Lung microvascular endothelial cell (primary cell): ENCODE measurements at places on chromosomes 6 and 20.

- DNase-seq, result peak; percentile 58
Measured at GRCh38 chr6:2110504-2110903, 134.9 kb downstream of the GMDS start.

- DNase-seq, result peak; percentile 67
Measured at GRCh38 chr20:46132705-46133120, 14.6 kb downstream of the CD40 start.

DNA sequence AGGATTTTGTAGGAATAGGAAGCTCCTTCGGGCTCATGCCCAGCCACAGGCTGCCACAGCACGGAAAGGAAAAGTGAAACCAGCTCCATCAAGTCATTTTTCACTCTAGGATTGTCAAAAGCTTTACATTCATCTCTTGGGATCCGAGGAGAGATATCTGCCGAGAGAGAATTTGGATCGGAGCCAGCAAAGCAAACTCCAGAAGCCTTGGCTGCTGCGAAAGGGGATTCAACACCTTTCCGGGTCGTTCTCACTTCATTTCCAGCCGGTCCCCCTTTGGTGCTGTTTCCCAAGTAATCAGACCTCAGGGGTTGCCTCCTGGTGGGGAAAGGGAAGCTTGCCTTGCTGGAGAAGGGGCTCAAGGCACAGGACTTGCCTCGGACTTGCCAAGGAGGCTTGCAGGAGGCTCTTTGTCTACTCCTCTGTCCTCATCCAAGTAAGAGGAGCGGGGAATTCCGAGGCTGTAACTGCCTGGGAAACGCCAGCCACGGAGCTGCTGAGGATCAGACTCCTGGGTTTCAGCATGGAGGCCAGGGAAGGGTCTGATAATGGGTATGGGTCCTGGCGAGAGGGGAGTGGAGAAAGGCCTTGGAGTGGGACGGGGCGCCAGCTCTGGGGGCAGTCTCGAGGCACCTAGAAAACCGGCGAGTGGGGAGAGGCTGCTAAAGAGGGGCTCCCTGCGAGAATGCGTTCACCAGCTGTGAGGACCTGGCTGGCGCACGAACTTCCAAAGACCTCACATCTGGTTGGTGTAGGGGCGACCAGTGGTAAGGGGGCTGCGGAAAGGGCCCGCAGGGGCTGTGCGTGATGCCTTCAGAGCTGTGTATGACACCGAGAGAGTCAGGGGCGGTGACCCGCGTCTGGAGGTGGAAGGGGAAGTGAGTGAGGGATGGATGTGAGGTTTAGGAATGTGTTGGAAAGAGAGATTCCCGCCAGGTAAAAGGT lies 702 bp downstream of the ETV7 start:
- DNase-seq, result peak; percentile 74

GRCh38 chr6:137261361-137261760 lies 42.2 kb upstream of the IFNGR1 start:
- DNase-seq, result peak; percentile 66

DNA sequence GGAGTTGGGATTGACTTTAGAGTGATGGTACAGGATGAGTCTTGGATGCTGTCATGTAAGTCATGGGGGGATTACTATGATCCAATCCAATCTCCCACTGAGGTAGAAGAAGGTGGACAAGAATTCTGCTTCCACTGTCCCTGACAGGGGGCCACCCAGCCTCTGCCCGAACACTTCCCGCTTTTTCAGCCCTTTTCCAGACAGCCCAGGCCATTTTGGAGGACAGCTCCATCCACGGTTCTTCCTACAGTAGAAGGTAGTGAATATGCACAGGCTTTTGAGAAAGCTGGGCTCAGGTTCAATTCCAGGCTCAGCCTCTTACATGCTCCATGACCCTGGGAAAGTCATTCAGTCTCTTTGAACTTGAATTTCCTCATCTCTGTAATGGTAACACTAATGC lies 31.0 kb downstream of the TRERF1 start:
- DNase-seq, result no peak

GRCh38 chr6:14211562-14211942 lies 94.0 kb downstream of the CD83 start:
- DNase-seq, result peak; percentile 31

DNA sequence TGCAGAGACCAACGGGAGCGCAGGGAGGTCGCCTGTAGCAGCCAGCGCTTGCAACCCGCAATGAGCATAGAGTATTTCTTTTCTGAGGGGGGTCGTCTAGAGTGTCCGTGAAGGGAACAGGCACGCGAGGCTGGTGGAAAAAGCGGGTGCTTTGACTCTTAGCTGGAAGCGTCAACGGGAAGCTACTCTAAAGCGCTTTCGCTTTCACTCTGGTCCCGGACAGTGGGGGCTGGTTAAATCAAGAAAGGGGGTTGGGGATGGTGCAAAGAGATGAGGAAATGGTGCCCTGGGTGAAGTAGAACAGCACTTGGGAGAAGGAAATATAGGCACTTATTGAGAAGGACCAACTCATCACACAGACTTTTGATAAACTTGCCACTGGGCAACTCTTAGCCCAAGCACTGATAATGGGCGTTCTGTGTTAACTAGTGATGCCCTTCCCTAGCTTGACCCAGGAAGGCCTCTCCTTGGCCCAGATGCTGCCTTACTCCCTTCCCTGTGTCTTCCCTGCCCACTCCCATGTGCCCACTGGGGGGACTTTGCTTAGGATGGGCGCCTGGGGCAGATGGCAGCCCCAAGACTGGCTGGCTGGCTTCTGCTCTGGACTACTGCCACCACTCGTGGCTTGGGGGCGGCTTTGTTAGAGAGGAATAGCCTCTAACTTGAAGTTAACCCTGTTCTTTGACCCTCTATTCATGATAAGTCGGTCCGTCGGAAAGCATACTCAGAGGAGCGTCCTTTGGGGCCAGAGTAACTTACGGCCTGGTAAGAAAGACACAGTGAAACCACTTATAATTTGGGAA lies 585 bp downstream of the PSMB9 start:
- peak; percentile 76 for DNase-seq

GRCh38 chr6:155448668-155449449 lies 6.8 kb downstream of the NOX3 start:
- DNase-seq, result no peak

GRCh38 chr6:170345662-170346061 lies 39.1 kb downstream of the FAM120B start:
- DNase-seq, result peak; percentile 72

GRCh38 chr6:79353226-79353625 lies 118.7 kb upstream of the HMGN3 start:
- no peak for DNase-seq

DNA sequence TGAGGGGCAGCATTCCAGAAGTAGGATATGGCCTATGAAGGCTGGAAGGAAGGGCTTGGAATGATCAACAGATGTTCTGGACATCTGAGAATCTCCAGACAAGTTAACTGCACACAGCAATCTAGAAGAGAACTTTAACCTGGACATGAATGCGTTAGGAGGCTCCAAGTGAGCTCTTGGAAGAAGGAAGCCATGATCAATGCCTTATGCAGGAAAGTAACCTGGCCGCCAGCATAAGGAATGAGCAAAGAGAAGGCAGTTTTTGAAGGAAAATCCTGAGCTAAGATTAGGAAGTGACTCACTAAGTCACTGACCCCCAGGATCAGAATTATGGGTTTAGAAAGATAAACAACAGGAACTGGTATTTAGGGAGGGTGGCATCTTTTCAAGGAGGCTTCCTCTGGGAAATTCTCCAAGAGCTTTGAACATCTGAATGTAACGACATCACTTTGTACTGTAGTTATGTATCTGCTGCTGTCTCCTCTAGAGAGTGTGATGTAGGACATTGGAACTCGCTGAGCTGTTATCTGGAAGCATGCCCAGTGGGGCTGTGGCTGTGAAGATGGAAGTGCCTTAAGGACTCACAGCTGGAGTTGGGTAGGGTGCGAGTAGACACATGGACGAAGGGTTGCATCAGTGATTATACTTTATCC lies 236.8 kb downstream of the PACRG start:
- DNase-seq, result no peak

DNA sequence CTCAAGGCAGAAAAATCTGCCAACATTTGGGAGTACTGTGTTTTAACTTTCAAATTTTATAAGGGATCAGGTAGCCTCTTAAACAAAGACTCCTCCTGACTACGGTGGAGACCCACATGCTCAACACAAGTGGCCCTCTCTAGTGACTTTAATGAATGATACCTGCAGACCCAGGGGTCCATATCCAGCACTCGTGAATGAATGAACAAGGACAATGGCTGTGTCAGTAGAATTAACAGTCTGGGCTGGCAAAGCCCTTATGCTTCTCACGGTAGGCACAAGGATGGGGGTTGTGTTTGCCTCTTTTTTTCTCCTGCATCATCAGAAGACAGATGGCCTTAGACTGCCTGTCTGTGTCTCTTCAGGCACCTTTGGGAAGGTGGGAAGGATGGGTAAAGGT lies 112.6 kb upstream of the TRAF3IP2 start:
- DNase-seq, result no peak

- DNase-seq, result no peak
Measured at GRCh38 chr20:521860-522259, 21.7 kb downstream of the CSNK2A1 start.

GRCh38 chr20:38152175-38152620 lies 12.9 kb downstream of the TGM2 start:
- peak; percentile 97 for DNase-seq

DNA sequence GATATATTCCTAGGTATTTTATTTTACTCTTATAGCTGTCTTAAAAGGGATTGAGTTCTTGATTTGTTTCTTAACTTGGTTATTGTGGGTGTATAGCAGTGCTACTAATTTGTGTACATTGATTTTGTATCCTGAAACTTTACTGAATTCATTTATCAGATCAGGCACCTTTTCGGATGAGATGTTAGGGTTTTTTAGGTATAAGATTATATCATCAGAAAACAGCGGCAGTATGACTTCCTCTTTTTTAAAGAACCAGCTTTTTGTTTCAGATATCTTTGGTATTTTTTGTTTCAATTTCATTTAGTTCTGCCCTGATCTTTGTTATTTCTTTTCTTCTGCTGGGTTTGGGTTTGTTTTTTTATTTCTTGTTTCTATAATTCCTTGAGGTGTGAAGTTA lies 382.4 kb upstream of the ADGRB3 start:
- DNase-seq, result no peak

DNA sequence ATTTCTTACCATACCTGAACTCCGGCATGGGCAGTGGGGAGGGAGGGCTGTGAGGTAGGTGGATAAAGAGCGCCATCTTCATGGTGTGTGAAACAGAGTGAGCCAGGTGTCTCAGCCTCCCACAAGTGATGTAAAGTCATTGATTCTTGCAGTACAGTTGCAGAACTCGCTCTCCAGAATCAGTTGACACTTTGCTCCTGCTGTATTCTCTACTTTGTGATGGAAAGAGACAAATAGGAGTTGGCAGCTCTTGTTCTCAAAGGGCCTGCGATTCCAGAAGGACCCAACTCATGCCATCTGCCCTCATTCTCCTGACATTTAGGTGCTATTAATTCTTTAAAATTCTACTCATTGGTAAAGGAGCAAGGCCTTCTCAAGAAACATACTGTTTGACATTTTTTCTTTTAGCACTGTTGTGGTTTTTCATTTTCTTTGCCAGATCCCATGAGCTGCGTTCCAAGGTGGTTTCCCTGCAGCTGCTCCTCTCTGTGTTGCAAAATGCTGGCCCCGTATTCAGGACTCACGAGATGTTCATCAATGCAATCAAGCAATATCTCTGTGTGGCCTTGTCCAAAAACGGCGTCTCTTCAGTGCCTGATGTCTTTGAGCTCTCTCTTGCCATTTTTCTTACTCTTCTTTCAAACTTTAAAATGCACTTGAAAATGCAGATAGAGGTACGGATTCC lies 49.3 kb downstream of the ARFGEF2 start:
- no peak for DNase-seq

GRCh38 chr6:33416386-33417127 lies 1.4 kb downstream of the CUTA start:
- DNase-seq, result no peak

- DNase-seq, result no peak
Measured at GRCh38 chr20:50153153-50153499, 397 bp downstream of the PEDS1 start.

DNA sequence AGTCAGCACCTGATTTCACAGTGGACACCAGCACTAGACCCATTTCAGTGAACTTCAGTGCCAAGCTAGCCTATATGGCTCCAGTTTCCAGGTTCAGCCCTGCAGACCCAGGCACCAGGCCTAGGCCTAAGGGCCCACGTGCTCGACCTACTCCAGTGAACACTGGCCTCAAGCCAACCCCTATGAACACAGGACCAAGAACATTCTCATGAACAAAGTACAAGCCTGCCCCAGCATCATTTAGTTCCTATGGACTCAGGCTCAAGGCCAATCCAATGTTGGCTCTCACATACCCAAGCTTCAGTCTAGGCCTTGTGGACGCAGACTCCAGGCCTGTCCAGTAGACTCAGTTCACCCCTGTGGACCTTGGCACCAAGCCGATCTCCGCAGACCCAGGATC lies 385.5 kb downstream of the DHX35 start:
- DNase-seq, result no peak

DNA sequence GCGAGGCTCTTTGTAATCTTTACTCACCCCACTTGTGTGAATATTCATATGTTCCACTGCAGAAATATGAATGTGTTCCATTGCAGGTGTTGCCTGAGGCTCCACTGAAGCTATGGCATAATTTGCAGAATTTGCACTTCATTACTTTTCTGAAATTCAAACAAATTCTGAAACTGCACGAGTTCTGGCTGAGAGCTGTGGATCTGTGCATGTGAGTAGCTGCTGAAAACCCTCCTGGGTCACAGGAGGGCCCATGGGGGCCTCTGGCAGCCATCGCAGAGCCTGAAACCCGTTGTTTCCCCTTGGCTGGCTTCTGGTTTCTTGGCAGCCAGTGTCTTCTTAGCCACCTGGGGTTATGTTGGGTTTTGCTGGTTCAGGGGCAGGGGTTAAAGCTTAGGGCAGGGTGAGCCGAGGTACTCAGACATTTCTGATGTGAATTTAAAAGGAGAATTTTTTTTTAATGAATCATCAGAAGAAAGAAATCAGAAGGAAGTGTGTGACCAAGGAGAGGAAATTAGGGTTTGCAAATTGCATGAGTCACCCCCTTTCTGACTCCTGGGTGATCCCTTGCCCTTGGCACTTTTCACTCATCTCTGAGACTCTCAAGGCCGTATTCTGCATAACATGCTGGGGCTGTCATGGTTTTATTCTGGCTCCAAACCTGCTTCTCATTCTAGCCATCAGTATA lies 40.6 kb downstream of the TOX2 start:
- no peak for DNase-seq

DNA sequence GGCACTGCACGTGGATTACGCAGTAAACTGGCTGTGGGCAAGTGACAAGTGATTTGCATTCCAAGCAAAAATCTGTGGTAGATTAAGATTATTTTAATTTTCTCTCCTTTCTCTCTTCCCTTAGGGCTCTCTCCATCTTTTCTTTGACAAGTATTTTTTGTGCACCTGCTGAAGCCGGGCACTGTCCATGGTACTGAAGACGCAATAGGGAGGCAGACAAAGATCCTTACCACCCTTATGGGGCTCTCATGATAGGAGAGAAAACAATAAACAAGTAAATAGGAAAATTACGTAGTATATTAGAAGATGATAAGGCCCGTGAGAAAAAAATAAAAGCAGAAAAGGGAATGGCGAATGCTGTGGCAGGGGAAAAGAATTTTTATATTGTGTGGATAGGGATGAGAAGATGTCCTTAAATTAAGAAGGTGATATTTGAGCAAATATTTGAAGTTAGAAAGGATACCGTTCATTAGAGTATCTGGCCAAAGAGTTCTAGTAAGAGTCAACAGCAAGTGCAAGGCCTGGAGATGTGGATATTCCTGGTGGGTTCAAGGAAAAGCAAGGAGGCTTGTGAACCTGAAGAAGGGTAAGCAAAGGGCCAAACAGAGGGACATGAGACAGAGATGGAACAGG lies 146.0 kb downstream of the LAMP5 start:
- DNase-seq, result peak; percentile 23
